Thyroid gland (tissue), 4 donors: ENCODE measurements at places on chromosomes 6 and 20. TPM values are rescaled to one million over a fixed set of nuclear protein-coding genes. Genes with fewer than 3 reads are reported as not detected.

DNA sequence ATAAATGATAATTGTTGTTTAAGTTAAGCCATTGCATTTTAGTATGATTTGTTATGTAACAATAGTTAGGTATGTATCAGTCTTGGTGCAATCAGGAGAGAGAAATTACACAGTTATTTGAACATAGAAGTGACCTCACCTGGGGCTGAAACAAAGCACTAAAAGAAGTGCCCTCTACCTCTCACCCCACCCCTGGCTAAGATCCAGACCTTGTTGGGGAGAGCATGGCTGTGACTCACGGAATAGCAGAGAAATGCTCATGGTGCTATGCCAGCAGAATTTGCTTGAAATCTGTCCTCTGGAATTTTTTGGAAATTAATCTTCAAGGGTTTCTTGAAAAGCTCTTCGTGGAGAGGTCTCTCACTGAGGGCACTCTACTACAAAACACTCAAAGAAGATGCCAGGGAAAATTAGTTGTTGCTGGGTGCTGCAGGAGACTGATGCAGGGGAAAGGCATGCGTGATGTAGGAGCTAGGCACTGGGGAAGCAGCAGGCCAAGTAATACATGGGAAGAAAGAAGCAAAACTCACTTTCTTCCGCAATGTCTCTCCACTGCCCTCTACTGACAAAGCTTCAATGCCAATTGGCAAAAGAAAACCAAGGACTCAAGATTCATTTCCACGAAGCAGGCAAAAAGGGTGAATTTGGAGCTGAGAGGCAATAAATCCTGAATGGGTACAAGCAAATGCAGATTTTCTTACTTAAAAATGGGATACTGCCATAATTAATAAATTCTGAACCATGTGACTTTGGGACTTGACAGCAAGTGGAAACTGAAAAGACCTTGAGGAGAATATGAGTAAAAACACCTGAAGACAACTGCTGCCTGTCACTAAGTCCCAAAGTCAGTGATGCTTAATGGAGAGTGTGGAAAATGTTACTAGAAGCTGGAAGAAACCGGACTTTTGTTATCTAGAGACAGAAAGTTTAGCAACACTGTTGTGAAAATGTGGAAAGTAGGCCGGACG is 136.3 kb upstream of the ZNF184 start:
- DNase-seq: no peak

DNA sequence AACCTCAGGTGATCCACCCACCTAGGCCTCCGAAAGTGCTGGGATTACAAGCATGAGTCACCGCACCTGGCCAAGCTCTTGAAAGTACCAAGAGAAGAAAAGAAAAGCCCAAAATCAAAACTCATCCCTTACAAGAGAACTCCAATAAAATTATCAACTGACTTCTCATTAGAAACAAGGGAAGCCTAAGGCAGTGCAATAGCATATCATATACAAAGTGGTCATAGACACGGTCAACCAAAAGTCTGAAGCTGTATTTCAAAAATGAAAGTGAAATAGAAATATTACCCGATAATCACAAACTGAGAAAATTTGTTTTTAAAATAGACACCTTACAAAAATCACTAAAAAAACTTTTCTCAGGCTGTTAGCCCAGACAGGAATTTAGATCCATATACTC is 1321.1 kb upstream of the GJE1 start:
- no peak for DNase-seq

DNA sequence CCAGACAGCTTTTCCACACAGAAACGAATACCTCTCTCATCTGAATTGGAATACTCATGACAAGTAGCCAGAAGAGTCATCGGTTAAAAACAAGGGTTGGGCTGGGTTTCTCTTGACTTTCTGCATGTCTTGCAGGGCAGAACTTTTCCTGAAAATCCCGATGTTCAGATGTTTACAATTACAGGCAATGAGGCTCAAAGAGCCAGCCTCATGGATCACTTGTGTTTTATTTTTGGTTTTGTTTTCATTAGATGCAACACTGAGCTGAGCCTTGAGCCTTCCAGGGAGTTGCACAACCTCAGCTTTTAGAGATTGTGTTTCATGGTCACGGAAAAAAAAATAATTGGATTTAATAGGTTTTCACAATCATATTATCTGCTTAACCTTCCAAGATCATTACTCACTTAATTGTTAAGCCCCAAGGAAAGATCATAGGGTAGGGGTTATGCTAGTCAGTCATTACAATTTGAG is 288.1 kb upstream of the PRDM1 start:
- DNase-seq: peak; percentile 52

GRCh38 chr6:156839129-156839528 is 62.0 kb downstream of the ARID1B start:
- DNase-seq: no peak

Gene ZSCAN16
- 5.8 TPM for total RNA-seq

GRCh38 chr6:33988121-33989015 is 157.5 kb downstream of the GRM4 start:
- DNase-seq: no peak

Gene ADGRB3
- 0.45 TPM for total RNA-seq

Gene DAAM2
- 37.0 TPM for total RNA-seq

DNA sequence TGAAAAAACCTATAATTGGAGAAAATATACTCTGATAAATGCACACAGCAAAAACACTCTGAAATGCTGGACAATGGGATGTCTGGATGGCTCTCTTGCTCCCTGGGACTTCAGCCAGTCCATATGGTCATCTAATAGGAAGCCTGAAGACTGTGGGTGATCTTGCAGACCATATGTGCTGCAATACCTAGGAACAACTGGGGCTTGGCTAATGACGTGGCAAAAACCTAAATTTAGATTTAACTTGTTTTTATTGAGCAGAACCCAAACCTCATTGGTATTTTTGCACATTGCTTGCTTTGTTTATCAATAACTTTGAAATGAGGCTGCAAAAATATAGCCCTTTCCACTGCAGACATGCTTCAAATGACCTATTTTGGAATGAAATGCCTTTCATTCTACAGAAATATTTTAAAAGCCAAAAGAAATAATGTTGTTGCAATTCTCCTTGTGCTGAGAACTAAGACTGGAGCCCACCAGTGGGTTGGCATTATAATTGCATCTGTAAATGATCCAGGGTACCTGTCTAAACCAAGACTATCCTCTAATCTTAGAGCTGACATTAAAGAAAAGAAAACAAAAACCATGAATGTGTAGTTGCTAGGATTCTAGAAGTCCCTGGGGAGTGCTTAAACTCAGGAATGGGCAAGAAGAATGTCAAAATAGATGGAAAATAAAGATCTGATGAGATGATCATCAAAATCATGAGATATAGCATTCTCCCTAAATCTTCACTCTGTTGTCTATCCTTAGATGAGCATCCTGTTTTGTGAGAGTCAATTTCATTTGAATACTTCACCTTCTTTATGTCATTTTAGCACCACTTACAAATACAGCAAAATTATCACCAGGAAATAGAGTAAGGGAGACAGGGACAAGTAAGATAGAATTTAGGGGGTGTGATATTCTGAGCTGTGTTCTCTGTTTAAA is 152.1 kb upstream of the RIMS1 start:
- no peak for DNase-seq
